Endodermal cell (in vitro differentiated cells): ENCODE measurements at places on chromosomes 2 and 18.

GRCh38 chr2:28178946-28179345 lies 213.7 kb upstream of the FOSL2 start:
- DNase-seq = no peak

DNA sequence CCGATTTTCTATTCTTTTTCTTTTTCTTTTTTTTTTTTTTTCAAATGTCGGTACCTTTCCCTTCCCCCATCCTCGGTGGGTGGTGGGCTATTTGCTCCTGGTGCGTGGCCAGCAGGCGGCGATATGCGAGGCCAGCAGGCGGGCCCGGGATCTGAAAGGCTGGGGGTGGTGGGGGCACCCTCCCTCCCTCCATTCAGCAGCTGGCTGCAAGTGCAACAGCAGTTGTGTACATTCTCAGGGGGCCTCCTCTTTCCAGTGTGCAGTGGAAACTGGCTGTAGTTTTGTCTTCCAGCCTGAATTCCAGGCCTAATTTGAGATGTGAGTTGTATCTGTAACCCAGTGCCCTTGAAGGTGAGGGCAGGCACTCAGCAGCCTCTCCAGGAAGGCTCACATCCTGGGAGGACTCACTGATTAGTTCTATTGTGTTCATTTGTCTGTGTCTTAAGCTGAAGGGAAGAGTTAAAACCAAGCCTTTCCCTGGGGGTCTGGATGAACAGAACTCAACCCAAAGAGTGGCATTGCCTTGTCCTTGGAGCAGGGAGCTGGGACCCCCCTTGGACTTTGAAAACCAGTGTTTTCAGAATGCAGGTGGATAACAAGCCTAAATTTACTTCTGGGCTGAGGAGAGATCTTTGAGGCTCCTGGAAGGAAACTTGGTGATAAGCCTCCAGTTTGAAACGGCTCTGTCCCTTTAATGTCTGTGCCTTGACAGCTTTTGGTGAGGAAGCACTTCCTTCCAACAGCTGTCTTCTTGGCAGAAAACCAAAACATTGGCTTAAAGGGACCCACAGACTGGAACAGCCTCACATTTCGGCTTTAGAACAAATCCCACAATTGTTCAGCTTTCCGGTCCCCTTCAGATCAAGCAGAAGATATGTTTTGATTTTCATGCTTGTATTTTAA lies 3.3 kb downstream of the MYCN start:
- peak; percentile 87 for DNase-seq

DNA sequence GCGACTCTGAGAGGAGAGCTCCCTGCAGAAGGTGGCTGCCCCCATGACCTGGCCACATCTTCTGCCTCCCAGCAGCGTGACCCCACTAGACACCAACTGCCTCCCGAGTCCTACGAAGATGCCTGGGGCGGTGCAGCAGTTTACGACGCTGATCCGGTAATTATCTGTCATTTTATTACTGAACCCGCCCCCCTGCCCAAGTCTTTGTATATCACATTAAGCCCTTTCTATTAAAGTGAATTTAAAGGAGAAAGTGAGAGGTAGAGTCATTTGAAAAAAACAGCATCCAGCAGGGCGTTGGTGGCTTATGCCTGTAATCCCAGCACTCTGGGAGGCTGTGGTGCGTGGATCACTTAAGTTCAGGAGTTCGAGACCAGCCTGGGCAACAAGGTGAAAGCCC lies 33.4 kb downstream of the ABCG8 start:
- DNase-seq = no peak

DNA sequence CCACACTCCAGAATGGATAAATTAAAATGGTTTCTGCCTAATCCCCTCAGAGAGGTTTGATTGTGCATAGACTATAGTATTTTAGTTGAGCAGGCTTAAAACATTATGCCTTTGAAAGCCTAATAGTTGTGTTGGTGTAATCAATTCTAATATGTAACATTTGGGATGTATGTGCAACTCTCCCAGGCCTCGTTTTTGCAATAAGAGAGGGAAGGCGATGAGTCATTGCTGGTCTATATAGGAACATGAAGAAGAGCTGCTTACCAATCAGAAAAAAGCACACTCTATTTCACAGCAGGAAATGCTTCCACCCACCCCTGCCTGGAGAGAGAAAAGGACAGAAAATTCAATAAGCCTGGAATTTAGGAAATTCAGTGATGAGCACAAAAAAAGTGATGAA lies 1424.0 kb upstream of the PIK3C3 start:
- DNase-seq = no peak

GRCh38 chr2:219049282-219049681 lies 8.0 kb upstream of the CFAP65 start:
- no peak for DNase-seq

GRCh38 chr2:98893911-98894321 lies 42.1 kb downstream of the CRACDL start:
- DNase-seq = no peak

DNA sequence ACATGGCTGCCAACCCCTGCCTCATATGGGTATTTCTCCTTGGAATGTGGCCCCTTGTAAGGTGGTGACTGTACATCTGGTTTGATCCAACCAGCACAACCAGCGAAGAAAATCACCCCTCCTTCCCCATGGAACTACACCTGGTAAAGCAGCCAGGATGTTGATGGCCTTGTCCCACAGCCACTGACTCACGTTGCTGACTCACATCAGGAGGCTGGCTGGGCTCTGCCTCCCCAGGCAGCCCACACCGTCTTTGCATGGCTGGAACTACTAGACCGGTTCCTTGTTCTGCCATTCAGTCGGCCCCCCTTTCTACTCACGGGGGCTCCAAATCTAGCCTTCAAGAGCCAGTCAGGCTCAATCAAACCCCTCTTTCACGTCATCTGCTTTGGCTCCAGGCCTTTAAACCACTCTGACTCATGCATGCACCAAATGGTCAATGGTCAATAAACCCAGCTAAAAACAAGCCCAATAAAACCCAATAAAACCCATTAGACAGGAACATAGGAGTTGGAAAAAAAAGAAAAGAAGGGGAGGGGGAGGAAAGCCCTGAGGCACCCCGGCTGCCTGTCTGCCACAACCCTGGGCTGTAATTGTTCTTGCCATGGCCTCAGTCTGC lies 114.8 kb downstream of the PLB1 start:
- DNase-seq = no peak

- no peak for DNase-seq
Observed at GRCh38 chr2:105774781-105775337, 30.1 kb downstream of the NCK2 start.

GRCh38 chr2:114880046-114880445 lies 437.6 kb downstream of the DPP10 start:
- no peak for DNase-seq

- no peak for DNase-seq
Observed at GRCh38 chr18:63099848-63100629, 219.5 kb downstream of the BCL2 start.

- no peak for DNase-seq
Observed at GRCh38 chr18:32629292-32629691, 143.5 kb downstream of the KLHL14 start.

- DNase-seq = no peak
Observed at GRCh38 chr2:73892631-73893329, at the start of gene ACTG2. ACTG2 (plus strand) TSS chr2:73893008; CDS start chr2:73901312, 8,304 bp downstream.

- no peak for DNase-seq
Observed at GRCh38 chr2:220998156-220998555, 573.9 kb downstream of the EPHA4 start.

DNA sequence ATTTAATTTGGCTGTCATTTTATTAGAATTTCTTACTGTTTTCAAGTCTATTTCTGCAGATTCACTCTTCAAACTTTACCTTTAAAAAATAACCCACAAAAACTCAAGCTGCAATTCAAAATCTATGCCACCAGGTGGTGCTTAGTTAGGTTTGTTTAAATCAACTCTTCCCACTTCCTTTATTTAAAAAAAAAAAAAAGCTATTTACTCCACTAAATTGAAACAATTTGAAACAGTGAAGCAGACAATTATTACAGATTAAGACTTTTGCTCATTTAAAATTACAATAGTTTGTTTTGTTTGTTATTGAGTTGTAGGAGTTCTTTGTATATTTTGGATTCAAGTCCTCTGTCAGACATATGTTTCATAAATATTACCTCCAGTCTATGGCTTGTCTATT lies 300.0 kb downstream of the PDE11A start:
- DNase-seq = no peak

GRCh38 chr2:231674587-231675338 lies 33.6 kb upstream of the PTMA start:
- DNase-seq = peak; percentile 97

DNA sequence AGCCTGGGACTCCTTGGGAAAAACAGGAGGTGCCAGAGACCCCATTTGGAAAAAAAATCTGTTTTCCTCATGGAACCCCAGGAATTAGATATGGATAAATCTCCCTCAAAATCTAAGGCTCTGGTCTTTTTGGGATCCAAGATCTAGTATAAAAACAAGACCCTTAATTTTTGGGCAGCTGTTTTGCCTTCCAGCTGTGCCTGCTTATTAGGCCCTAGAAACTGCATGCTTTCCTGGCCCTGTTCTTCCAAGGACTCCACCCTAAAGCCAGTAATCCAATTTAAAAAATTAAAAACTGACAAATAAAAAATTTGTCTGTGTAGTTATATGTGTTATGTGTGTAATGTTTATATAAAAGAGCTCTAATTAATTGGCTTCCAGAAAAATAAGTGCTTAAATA lies 274.6 kb downstream of the STK39 start:
- DNase-seq = no peak

- DNase-seq = no peak
Observed at GRCh38 chr2:166376488-166376828, 714 bp upstream of the SCN9A start.

DNA sequence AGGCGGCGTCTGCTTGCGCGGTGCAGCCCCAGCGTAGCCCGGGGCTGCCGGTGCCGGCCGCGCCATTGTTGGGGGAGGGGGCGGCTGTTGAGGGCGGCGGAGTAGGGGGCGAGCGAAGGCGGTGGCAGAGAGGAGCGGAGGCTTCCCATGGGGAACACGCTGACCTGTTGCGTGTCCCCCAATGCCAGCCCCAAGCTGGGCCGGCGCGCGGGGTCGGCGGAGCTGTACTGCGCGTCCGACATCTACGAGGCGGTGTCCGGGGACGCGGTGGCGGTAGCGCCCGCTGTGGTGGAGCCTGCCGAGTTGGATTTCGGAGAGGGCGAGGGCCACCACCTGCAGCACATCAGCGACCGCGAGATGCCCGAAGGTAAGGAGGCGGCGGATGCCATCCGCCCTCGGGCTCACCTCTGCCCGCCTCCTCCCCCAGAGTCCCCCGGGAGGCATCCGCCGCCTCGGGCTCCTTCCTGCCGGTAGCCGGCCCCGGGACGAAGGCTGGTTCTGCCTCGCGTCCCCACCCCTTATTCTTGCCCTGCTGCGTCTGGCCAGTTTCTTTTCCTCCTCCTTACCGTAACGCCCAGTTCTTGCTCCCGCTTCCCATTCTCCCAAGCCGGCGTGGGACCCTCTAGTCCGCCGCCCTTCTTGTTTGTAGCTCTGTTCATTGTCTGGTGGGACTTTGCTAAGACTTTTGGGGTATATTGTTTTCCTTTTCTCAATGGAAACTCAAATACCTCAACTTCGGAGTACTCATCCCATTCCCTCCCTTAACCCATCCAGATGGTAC lies 500 bp downstream of the CCNYL1 start:
- no peak for DNase-seq

- DNase-seq = no peak
Observed at GRCh38 chr2:157362627-157363026, 37.0 kb upstream of the ERMN start.

GRCh38 chr2:35864141-35864540 lies 491.4 kb upstream of the CRIM1 start:
- no peak for DNase-seq

DNA sequence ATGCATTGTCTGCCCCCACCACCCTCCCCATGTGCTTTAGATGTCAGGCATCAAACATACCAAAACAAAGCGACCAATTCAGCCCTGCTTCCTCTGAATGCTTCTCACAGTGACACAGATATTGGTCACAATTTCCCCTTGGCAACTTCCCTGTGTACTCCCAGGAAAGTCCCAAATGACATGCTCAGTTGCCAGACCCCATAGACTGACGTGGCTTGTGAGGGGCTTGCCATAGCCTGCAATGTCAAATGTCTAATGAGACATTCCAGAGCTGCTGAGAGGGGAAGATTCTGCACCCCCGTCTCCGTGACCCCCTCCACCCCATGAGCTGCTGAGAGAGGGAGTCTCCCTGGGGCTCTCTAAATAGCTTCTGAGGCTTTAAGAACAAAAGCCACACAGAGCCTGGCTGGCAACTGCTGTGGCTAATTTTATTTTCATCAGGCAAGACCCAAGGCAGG lies 47.3 kb downstream of the RFTN2 start:
- DNase-seq = peak; percentile 58

DNA sequence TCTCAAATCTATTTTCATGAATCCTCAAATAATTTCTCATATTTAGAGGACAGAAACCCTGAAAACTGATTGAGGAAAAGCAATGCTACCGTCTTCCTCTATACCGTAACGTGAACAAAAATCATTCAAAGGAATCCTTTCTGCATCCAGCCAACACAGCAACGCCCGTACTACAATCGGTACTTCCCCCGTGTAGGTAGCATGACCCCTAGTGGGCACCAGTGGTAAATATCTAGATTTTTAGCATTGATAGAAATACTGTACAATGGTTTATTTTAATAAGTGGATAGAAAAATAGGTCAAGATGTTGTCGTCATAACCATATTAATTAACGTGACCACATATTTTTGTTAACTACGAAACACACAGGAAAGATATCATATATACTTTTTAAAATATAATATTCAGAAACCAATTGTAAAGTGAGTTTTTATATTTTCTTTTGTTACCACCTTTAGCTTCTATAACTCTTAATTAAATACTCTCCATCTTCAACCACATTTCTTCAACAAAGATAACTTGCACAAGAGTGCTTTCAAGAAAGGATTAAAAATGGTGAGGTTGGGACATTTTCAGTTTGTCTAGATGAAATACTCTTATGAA lies 194.1 kb downstream of the SS18 start:
- DNase-seq = peak; percentile 53

- DNase-seq = no peak
Observed at GRCh38 chr2:177405029-177405692, 12.6 kb downstream of the AGPS start.
